Naive thymus-derived CD4-positive, alpha-beta T cell (primary cell): ENCODE measurements at places on chromosomes 2 and 18. TPM values are rescaled to one million over a fixed set of nuclear protein-coding genes. Genes with fewer than 3 reads are reported as not detected.

CNGA3 gene
- total RNA-seq = not detected in 2 replicates

DNA sequence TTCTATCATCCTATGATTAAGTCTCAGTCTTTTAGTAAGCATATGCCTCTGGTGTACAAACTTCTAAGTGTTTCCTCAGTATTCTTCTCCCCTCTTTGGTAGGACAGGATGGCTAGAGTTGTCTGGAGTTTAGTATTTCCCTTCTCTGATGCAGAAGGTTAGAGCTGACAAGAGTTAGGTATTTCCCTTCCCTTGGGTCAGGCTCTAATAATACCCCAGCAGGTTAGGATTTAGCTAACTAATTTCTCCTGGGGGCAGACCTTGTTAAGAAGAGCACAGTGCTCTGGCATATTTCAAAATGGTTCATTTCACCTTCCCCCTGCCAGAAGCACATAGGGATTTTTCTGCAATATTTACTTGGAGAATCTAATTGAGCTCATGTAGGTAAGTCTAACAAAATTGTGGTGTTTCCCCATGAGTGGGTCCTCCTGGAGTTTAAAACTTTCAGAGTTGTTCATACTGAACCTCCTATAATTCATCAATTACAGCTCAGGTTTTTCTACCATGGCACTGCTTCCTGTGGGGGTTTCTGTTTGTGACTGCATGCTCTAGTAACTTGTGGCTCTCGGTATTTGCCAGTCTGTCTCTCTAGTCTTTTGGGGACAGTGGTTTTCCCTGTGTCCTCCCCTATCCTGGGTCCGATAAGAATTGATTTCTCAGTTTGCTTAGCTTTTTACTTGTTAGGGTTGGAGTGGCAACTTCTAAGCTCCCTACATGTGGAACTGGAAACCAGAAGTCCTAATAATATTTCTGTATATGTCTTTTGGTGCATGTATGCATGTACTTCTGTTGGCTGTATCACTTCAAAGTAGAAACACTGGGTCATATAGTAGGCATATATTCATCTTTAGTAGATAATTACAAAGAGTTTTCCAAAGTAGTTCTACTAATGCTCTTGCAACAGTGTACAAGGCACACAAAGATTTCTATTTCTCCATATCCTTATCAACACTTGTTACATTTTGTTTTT is 77.7 kb downstream of the GDF7 start:
- DNase-seq = no peak

MAPRE3 gene
- 3.2 TPM for total RNA-seq

GRCh38 chr18:29174891-29175290 is 998.0 kb upstream of the CDH2 start:
- no peak for DNase-seq

DNA sequence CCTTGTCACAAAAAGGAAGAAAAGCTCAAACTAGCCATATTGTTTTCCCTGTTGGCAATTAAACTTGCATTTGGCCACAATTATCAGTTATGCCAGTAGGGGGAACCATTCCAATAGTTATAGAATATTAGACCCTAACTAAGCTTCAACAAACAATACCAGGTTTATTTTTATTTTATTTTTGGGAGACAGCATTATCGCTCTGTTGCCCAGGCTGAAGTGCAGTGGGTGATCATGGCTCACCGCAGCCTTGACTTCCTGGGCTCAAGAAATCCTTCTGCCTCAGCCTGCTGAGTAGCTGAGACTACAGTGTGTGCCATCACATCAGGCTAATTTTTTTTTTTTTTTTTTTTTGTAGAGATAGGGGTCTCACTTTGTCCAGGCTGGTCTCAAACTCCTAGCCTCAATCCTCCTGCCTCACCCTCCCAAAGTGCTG is 102.1 kb downstream of the ATAD2B start:
- no peak for DNase-seq

GRCh38 chr18:41436772-41437171 is 518.3 kb upstream of the PIK3C3 start:
- no peak for DNase-seq

- DNase-seq = no peak
Observed at GRCh38 chr2:200377355-200378336, 71.2 kb downstream of the SPATS2L start.

DNA sequence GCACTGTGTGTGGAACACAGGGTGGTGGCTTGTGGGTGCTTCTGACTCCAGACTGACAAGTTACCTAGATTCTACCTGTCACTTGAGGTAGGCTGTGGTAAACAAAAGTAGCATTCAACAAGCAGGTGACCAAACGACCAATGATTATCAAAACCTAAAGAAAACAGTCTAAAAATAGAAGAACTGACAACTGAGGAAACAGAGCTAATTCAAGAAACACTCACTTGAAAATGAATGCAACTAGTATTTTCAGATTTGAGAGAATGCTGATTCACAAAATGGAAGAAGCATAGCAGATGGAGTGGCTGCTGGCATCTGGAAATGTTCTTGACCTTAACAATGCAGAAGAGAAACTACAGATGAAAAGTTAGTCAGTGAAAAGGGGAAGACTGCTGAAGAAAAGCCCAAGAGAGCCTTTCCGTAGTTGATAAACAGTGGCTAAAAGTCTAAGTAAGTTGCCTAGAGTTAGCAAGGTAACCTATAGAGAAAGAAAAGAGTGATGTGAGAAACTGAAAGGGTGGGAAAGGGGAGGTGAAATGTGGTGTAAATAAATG is 170.4 kb downstream of the NCK2 start:
- no peak for DNase-seq

PARD6G gene
- 0.11 TPM for total RNA-seq

ST6GAL2 gene
- not detected for total RNA-seq

ZCCHC2 gene
- total RNA-seq = 54.5 TPM

- no peak for DNase-seq
Observed at GRCh38 chr2:62306751-62307468, 111.0 kb downstream of the B3GNT2 start.

FBXO48 gene
- 1.7 and 2.1 TPM in 2 replicates for total RNA-seq

GRCh38 chr18:43534511-43534910 is 257.2 kb upstream of the SYT4 start:
- no peak for DNase-seq

- DNase-seq = no peak
Observed at GRCh38 chr2:62208758-62209114, 12.8 kb downstream of the B3GNT2 start.

GRCh38 chr2:60679036-60679780 is 76.9 kb upstream of the PAPOLG start:
- no peak for DNase-seq

DNA sequence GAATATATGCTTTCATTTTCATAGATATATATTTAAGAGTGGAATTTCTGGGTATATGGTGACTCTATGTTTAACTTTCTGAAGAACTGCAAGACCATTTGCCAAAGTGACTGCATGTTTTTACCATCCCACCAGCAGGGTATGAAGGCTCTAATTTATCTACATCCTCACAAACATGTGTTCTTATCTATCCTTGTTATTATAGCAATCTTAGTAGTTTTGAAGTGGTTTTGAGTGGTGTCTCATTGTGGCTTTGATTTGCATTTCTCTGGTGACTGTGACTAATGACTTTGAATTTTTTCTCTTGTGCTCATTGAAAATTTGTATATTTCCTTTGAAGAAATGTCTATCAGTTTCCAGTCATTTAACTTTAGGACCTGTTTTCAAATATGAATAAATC is 310.2 kb upstream of the NRP2 start:
- no peak for DNase-seq

FEV gene
- not detected for total RNA-seq

- DNase-seq = no peak
Observed at GRCh38 chr18:56598422-56598821, 40.0 kb downstream of the TXNL1 start.

DHRS9 gene
- total RNA-seq = 0.17 TPM in 1 of 2 replicates, not detected in the other

DNA sequence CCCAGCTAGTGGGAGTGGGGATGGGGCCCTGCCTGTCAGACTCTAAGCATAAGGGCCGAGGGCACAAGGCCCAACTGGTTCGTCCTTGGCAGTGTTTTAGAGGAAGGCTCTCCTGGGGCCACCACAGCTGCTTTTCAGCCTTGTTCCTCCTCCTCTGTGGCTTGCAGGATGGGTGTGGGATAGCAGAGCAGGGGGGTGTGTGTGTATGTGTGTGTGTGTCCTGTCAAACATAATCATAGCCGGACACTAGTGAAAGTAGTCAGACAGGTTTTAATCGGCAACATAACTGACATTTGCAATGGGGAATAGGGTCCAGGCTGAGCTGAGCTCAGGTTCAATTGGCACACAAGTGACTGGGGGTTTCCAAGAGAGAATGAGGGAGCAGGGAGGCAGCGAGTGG is 114.2 kb downstream of the SEPTIN10 start:
- DNase-seq = no peak
